ENCODE measurements at places on chromosomes 5 and 9. TPM values are rescaled to one million over a fixed set of nuclear protein-coding genes. Genes with fewer than 3 reads are reported as not detected.

GRCh38 chr5:72378639-72379289 lies 58.6 kb downstream of the PTCD2 start:
- no peaks in the 10 kb centered on the region for H3K4me1 ChIP-seq
- no peaks in the 10 kb centered on the region for H3K36me3 ChIP-seq
- no peaks in the 10 kb centered on the region for H3K27me3 ChIP-seq
- DNase-seq: no peak
- H3K27ac ChIP-seq: no peak overlapping the region

- H3K36me3 ChIP-seq: no peaks in the 10 kb centered on the region
- DNase-seq: no peak
- H3K4me1 ChIP-seq: no peaks in the 10 kb centered on the region
- no peak overlapping the region for H3K4me3 ChIP-seq
- no peak overlapping the region for H3K27ac ChIP-seq
Measured at GRCh38 chr5:44267909-44268308, 121.3 kb downstream of the FGF10 start.

DNA sequence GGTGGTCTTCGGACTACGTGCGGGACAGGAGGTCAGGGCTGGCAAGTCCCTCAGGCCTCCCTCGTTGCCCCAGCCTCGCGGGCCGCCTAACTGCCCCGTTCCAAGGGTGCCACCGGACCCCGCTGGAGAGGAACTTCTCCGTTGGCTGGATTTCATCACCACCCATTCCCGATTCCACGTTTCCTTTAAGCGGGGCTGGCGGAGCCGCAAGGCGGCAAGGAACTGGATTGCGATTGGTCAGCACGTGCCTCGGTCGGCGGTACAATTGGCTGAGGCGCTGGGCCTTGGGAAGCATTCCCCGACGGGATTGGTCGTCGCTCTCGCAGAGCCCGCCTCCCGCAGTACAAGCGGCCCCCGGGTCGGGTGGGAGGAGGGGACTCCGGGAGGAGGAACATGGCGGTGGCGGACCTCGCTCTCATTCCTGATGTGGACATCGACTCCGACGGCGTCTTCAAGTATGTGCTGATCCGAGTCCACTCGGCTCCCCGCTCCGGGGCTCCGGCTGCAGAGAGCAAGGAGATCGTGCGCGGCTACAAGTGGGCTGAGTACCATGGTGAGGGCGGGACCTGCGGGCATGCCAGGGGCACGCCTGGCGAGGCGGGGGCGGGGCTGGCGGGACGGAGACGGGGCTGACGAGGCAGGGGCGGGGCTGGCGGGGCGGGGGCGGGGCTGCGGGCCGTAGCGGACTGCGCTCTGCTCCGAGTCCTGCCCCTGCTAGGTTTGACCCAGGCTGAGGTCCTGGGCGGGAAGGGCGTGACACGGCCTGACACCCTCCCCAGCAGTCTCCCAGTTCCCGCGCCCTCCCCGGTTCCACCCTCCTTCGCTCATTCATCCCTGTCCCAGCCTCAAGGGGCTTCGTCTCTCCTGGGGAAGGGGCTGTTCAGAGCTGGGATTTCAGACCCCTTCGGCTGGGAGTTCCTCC lies at the start of gene PHPT1:
TSS of gene PHPT1 (plus strand) at position 372 of the 922 bp plus-strand sequence. CDS start at position 394, 22 bp downstream.
- H3K27ac ChIP-seq: peak within 1 kb of the TSS; percentile 73
- H3K4me3 ChIP-seq: peak within 1 kb of the TSS; percentile 59
- H3K36me3 ChIP-seq: no peaks in the 10 kb centered on the region
- no peaks in the 10 kb centered on the region for H3K27me3 ChIP-seq
- H3K4me1 ChIP-seq: peaks cover 49% of the 10 kb centered on the region

DNA sequence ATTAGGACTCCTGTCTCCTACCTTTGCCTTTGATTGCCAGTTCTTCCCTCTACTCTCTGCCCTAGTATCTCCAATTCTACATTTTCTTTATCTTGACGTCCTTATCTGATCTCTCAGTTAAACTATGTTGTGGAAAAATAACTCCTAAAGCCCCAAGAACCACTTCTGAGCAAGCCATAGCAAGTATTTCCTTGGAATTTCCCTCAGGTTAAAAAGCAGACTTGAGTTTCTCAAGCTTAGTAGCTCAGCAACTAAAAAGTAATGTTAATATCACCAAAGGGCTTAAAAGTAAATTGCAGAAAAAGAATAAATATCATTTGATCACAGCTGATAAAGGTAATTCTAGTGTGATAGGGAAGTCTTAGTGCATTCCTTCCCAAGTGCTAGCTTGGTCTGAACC lies 13.2 kb upstream of the HSPB3 start:
- no peak overlapping the region for H3K4me3 ChIP-seq
- no peak for DNase-seq
- H3K27ac ChIP-seq: no peak overlapping the region

DNA sequence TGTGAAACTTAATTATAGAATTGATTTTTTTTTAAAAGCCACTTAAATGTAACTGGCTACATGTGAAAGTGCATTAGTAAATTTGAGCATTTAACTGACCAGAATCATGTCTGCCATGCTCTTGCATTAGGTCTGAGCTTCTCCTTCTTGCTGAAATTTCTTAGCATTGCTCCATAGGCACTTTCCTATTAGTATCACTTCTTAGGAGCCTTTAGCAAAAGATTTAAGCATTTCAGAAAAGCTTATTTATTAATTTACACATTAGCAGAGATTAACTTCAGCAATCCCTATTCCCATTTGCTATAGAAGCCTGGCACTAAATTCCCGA lies 211.0 kb downstream of the SNX18 start:
- H3K27ac ChIP-seq: no peak overlapping the region
- no peak for DNase-seq
- H3K4me1 ChIP-seq: no peaks in the 10 kb centered on the region
- peaks cover 3% of the 10 kb centered on the region for H3K27me3 ChIP-seq
- no peaks in the 10 kb centered on the region for H3K36me3 ChIP-seq
- H3K4me3 ChIP-seq: no peak overlapping the region

DNA sequence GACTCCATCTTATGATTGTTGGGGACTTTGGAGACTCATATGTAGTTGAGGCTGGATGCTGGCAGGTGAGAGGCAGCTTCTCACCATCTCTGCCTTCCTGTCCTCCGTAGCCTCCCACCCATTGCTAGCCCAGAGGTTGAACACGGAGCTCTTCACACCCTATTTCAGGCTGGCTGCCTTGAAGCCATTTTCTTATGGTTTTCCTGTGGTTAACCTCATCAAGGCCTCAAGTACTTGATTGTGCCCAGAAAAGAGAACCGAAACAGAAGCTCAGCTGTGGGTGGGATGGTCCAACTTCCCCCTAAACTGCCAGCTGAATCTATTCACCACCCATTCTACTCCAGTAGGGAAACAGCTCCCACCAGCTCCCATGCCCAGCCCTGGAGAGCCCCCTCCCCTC lies 102.9 kb downstream of the LIFR start:
- peaks cover 41% of the 10 kb centered on the region for H3K27me3 ChIP-seq
- DNase-seq: peak; percentile 74

GRCh38 chr5:69492391-69492922 lies at the start of gene OCLN:
Gene OCLN (plus strand): TSS chr5:69492790. CDS start chr5:69504245, 11,455 bp downstream.
- no peak within 1 kb of the TSS for H3K4me3 ChIP-seq
- no peaks in the 10 kb centered on the region for H3K36me3 ChIP-seq
- DNase-seq: no peak
- H3K27ac ChIP-seq: no peak within 1 kb of the TSS
- peaks cover 16% of the 10 kb centered on the region for H3K4me1 ChIP-seq

DNA sequence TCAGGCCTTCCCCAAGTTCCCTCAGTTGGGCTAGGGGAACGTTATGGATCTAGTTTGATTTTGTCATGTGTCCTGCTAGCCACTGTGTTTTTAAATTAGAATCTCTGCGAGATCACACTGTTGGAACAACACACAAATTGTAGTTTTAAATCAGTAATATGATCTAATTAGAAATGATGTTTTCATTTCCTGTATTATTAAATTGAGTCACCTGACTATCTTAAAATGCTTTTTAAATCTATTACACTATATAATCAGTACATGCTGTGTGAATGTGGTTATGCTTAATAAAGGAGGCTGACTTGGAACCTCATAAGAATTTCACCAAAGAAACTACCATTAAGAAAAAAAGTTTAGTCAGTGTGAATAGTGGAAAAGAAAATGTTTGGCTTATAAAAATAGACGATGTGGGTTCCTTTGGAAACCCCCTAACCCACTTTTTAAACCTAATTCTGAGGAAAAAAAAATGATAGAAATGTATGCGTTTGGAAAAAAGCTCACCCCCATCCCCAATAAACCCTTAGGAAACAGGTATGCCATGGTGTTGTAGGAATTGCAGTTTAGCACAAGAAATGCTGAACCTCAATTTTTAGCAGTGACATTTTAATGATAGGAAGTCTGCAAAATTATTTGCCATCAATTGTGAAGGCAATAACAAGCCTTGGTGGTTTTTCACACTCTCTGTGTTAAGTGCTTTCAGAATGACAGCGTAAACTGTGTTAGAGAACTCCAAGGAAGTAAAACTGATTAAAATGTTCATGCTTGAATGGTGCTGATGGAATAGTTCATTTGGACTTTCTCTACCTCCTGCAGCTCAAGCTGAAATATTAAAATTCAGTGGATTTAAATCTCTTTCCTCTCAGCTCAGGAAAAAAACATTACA lies 59.0 kb downstream of the TLE4 start:
- no peaks in the 10 kb centered on the region for H3K27me3 ChIP-seq
- peaks cover 9% of the 10 kb centered on the region for H3K36me3 ChIP-seq
- H3K4me3 ChIP-seq: peak overlapping the region; percentile 34
- no peak overlapping the region for H3K27ac ChIP-seq

DNA sequence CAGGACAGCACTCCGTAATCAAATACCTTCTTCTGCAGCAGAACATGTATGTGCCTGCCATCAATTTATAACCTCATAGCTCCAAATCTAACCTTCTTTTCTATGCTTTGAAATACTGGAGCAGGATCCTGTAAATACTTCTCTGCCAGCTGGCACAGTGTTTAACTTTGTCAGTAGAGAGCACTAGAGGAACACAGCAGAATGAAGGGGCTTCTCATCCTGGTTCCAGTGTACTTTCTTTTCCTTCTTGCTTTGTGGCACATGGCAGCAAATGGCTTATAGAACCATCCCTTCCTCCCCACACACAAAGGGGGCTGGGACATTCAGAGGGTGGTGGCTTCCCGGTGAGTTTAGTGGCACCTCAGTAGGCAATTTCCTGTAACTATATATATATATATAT lies 3.8 kb upstream of the FBXW11 start:
- DNase-seq: no peak
- no peak overlapping the region for H3K4me3 ChIP-seq
- peaks cover 17% of the 10 kb centered on the region for H3K4me1 ChIP-seq
- no peaks in the 10 kb centered on the region for H3K36me3 ChIP-seq

DNA sequence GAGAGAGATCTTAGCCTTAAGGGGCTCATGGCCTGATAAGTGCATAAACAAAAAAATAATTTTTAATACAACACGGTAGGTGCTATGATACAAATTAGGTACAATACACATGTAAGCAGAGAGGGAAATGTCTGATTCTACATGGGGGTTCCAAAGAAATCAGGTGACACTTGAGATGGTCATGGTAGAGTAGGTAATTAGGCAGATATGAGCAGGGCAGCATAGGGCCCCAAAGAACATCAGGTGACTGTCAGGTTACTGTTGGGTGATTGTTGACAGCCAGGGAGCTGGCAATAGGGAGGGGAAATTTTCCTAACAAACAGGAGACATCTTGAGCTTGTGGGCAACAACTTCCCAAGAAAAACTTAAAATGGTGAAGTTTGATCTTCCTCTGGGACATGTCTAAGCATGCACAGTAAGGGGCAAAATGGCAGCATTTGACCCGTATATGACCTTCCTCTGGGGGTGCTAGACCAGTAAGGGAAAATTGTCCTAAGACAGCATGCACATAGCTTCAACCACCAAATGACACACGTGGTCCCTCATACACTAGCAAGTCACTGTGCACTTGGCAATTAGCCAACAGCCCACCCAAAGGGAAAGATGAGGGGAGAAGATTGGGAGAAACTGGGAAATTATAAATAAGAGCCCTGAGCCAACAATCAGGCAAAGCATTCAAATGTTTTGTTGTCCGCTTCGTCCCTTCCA lies 37.3 kb upstream of the TENT4A start:
- H3K27ac ChIP-seq: no peak overlapping the region

GRCh38 chr5:11955331-11955730 lies 51.1 kb upstream of the CTNND2 start:
- no peaks in the 10 kb centered on the region for H3K27me3 ChIP-seq
- H3K4me3 ChIP-seq: no peak overlapping the region
- no peak for DNase-seq
- H3K27ac ChIP-seq: no peak overlapping the region
- no peaks in the 10 kb centered on the region for H3K36me3 ChIP-seq
- H3K4me1 ChIP-seq: no peaks in the 10 kb centered on the region

- no peak overlapping the region for H3K27ac ChIP-seq
- no peaks in the 10 kb centered on the region for H3K36me3 ChIP-seq
- DNase-seq: no peak
- H3K27me3 ChIP-seq: no peaks in the 10 kb centered on the region
- H3K4me3 ChIP-seq: no peak overlapping the region
- no peaks in the 10 kb centered on the region for H3K4me1 ChIP-seq
Measured at GRCh38 chr5:83405662-83406061, 65.9 kb upstream of the VCAN start.

- no peaks in the 10 kb centered on the region for H3K36me3 ChIP-seq
- H3K4me3 ChIP-seq: no peak overlapping the region
- H3K4me1 ChIP-seq: no peaks in the 10 kb centered on the region
- peaks cover 2% of the 10 kb centered on the region for H3K27me3 ChIP-seq
- no peak for DNase-seq
Measured at GRCh38 chr5:146027751-146028150, 77.6 kb downstream of the PLAC8L1 start.

- H3K27me3 ChIP-seq: no peaks in the 10 kb centered on the region
- no peak for DNase-seq
- H3K27ac ChIP-seq: no peak overlapping the region
- H3K4me1 ChIP-seq: no peaks in the 10 kb centered on the region
- H3K4me3 ChIP-seq: no peak overlapping the region
Measured at GRCh38 chr9:87371795-87372355, 125.8 kb upstream of the DAPK1 start.

GRCh38 chr5:157671592-157672330 lies 428 bp downstream of the C5orf52 start:
- peak overlapping the region; percentile 59 for H3K4me3 ChIP-seq
- H3K27ac ChIP-seq: no peak overlapping the region
- H3K27me3 ChIP-seq: peaks cover 7% of the 10 kb centered on the region

- no peak overlapping the region for H3K27ac ChIP-seq
- no peaks in the 10 kb centered on the region for H3K4me1 ChIP-seq
- H3K4me3 ChIP-seq: no peak overlapping the region
- DNase-seq: no peak
Measured at GRCh38 chr5:167574464-167574863, 717.0 kb upstream of the WWC1 start.

DNA sequence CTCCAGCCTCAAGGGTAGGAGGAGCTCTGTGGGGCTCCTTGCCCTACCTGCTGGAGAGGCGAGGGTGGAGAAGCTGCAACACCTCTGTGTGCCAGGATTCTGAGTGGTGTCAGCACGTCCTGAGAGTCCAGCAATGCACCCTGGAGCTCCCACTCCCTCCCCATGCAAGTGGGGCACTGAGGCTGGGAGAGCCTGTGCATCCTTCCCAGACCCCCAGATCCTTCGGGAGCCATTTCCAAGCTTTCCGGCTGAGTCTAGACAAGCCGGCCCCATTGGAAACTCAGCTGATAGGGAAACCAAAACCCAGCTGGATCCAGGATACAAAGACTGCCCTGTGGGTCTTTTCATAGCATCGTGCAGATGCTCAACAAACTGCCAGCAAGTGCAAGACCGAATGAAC lies 1.8 kb downstream of the FAM163B start:
- peaks cover 2% of the 10 kb centered on the region for H3K27me3 ChIP-seq
- H3K4me1 ChIP-seq: no peaks in the 10 kb centered on the region
- H3K4me3 ChIP-seq: no peak overlapping the region
- no peaks in the 10 kb centered on the region for H3K36me3 ChIP-seq

The LCN15 gene
- not detected for total RNA-seq

The TPD52L3 gene
- not detected for total RNA-seq

The BAAT gene
- 0.15 TPM for total RNA-seq

The MARCHF11 gene
- total RNA-seq: not detected

The NTRK2 gene
- total RNA-seq: 0.12 TPM

The LCN2 gene
- total RNA-seq: 0.94 TPM

The TMEM215 gene
- not detected for total RNA-seq

The SLC24A2 gene
- 0.30 TPM for total RNA-seq

The FABP6 gene
- not detected for total RNA-seq

The TNFSF8 gene
- 47.3 TPM for total RNA-seq

Data from CD4-positive, CD25-positive, alpha-beta regulatory T cell (primary cell).